ENCODE measurements at places on chromosomes 13 and 19.

- no peak for DNase-seq
These were observed 2.1 kb upstream of the FGF9 start for GRCh38 chr13:21668732-21669275.

DNA sequence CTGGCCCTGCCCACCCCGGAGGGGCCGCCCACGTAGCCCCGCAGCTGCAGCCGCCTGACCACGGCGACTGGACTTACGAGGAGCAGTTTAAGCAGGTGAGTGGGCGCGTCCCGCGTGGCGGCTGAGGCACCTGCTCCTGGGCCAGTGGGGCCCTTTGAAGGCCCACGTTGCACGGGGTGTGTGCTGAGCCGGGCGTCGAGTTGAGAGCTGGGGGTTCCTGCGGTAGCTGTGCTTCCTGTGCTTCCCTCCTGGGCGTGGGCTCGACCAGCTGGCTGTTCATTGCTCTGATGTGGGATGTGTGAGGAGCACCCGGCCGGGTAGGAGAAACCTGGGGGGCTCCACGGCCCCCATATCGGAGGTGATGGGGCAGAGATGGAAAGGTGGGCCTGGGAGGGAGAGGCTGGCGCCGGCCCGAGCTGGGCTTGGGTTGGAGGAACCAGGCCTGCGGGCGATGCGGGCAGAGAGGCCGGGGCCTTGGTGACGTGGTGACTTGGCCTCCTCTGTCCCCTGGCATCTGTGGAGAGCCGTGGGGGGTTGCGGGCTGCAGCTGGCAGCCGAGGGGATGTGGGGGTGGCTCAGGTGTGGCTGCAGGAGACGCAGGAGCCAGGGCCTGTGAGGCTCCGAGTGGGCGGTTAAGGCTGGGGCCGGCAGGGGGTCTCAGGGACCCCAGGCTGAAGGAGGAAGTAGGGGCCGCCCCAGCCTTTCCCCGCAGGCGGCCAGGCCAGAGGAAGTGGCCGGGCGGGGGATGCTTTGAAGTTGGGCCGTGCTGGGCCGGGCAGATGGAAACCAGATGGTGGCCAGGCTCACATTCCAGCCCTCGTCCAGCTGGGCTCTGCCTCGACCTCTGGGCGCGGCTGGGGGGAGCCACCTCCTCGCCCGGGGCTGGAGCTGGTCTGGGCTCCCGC, 7.1 kb downstream of the ARID3A start:
- DNase-seq = peak; percentile 70

DNA sequence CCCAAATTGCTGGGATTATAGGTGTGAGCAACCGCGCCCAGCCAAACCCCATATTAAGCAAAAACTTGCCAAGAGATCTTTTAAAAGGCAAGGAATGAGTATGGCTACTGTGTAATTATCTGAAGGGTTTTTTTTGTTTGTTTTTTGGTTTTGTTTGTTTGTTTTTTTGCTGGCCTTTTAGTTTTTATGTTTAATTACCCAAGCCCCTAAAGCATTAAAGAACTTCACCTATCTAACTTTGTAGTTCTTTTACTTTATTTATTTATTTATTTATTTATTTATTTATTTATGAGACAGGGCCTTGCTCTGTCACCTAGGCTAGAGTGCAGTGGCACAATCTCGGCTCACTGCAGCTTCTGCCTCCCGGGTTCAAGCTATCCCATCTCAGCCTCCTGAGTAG, 40.3 kb upstream of the GARRE1 start:
- DNase-seq = no peak

GRCh38 chr13:27171244-27171826, at the start of gene USP12:
USP12 (minus strand) TSS chr13:27171811; CDS start chr13:27171639, 172 bp downstream.
- peak; percentile 79 for DNase-seq

GRCh38 chr19:27729332-27729731, 1483.6 kb downstream of the UQCRFS1 start:
- no peak for DNase-seq
